ENCODE measurements at places on chromosomes 11 and 22. TPM values are rescaled to one million over a fixed set of nuclear protein-coding genes. Genes with fewer than 3 reads are reported as not detected.

SUSD2 gene
- 3.1 TPM for total RNA-seq

C22orf31 gene
- not detected for total RNA-seq

CLCF1 gene
- total RNA-seq, result 5.4 TPM

SAA4 gene
- total RNA-seq, result not detected

PANX2 gene
- total RNA-seq, result 0.17 TPM
